ENCODE measurements at places on chromosomes 2 and 18. TPM values are rescaled to one million over a fixed set of nuclear protein-coding genes. Genes with fewer than 3 reads are reported as not detected.

Gene TRAPPC8
- 27.0 TPM for total RNA-seq

Gene CPLX4
- not detected for total RNA-seq

Gene GDF7
- 3.3 TPM for total RNA-seq

- no peak for DNase-seq
Measured at GRCh38 chr2:54952425-54952824, 97.8 kb downstream of the RTN4 start.

GRCh38 chr2:241775223-241776177, 1.1 kb upstream of the GAL3ST2 start:
- DNase-seq: no peak

Measured in prostate gland (tissue), 2 donors.